HepG2 (cell line): ENCODE measurements at places on chromosomes 3 and 15.
A peak's percentile ranks its signal among the peaks of the same experiment; 100 is the strongest.

DNA sequence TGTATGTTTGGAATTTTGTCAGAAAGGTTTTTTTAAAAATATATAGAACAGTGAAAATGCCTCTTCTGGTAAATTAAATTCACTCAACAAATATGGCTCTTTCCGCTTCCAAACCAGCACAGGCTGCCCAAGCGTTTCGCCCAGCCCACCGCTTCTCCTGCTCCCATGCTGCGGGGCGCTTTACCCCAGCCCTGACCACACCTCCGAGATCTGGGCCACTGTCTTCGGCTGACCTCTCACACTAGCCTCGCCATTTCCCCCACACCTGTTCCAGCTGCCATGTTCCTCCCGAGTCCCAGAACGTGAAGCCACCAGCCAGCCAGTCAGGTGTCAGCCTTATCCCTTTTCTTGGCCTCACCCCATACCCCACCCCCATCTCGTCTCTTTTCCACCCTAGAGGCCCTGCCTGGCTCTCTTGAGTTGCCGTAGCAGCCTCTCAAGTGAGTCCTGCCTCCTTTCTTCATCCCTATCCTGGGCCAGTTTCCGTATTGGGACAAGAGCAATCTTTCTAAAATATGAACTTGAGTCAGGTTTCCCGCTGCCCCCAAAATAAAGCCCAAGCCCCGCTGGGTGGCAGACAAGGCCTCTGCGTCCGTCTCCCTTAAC lies 46.5 kb downstream of the SLC12A8 start:
- no peaks in the 10 kb centered on the region for H3K36me3 ChIP-seq
- H3K27me3 ChIP-seq: peaks cover 13% of the 10 kb centered on the region; the same call in 2 of the 3 replicates
- H3K4me1 ChIP-seq: no peaks in the 10 kb centered on the region
- DNase-seq: no peak

GRCh38 chr3:197289726-197290125 lies 8.7 kb downstream of the DLG1 start:
- peaks cover 41% of the 10 kb centered on the region for H3K4me1 ChIP-seq
- peaks cover 10% of the 10 kb centered on the region; the same call in 1 of the 2 replicates for H3K36me3 ChIP-seq
- DNase-seq: no peak
- no peaks in the 10 kb centered on the region for H3K27me3 ChIP-seq
- no peak overlapping the region for H3K4me3 ChIP-seq

GRCh38 chr15:38414357-38414756 lies 39.6 kb upstream of the FAM98B start:
- H3K27ac ChIP-seq: no peak overlapping the region
- no peaks in the 10 kb centered on the region for H3K4me1 ChIP-seq
- no peak overlapping the region for H3K4me3 ChIP-seq
- peak; percentile 30 for DNase-seq
- no peaks in the 10 kb centered on the region for H3K27me3 ChIP-seq

DNA sequence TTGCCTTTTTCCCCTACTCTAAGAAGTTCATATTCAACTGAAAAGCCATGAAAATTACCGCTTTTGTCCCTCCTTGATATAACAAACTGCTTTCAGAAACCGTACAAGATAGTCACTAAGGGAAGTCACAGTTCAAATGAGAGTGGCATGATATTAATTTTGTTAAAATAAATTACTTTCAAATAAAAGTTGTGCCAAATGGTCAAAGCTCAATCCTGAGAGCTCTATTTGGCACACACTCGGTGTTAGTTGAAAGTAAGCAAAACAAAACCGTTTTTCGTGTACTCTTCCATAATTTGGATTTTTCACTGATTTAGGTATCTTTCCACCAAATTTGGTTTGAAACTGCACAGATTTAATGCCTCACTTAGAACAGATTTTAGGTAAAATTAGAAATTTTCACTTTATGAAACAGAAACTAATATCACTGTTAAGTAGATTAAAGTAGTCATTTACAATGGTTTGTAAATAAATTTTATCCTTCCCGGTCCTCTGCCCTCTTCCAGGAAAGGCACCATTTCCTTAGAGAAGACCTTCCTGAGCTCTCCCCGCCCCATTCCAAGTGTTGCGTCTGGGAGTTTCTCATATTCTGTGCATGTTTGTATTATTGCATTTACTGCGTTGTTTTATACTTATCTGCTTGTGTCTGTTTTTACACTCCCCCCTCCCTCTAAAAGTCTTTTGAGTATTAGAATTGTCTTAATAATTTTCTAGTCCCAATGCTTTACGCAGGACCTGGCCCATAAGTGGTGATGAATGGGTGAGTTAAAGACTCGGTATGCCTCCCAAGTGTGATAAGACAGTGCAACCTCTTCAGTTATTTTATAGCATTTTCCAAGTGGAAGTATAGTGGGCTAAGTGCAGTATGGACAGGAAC lies 853 bp downstream of the TCAIM start:
- DNase-seq: no peak
- peak overlapping the region; percentile 81 for H3K4me3 ChIP-seq
- H3K27me3 ChIP-seq: no peaks in the 10 kb centered on the region
- H3K4me1 ChIP-seq: peaks cover 49% of the 10 kb centered on the region

- no peaks in the 10 kb centered on the region for H3K27me3 ChIP-seq
- H3K27ac ChIP-seq: no peak overlapping the region
- H3K4me1 ChIP-seq: no peaks in the 10 kb centered on the region
These were observed 21.9 kb upstream of the ZBTB47 start for GRCh38 chr3:42631620-42632019.

DNA sequence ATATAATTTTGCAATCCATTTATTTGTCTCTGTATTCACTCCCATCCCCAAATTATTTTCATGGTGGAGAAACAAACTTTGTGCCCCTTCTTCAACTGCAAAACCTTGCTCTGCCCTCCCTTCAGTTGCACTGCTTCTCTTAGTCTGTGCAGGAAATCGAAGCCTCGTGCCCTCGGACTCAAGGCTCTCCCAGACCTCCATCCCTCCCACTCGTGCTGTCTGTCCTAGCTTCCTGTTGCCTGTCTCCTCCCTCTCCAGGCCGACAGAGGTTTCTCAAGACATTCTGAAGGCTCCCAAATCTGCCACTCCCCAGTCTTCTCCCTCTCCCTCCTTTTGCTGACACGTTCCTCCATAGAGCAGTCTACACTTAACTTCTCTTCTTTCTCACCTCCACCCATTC lies 177.6 kb downstream of the PDZRN3 start:
- no peak overlapping the region for H3K27ac ChIP-seq
- no peaks in the 10 kb centered on the region for H3K4me1 ChIP-seq
- H3K36me3 ChIP-seq: no peaks in the 10 kb centered on the region
- DNase-seq: no peak

DNA sequence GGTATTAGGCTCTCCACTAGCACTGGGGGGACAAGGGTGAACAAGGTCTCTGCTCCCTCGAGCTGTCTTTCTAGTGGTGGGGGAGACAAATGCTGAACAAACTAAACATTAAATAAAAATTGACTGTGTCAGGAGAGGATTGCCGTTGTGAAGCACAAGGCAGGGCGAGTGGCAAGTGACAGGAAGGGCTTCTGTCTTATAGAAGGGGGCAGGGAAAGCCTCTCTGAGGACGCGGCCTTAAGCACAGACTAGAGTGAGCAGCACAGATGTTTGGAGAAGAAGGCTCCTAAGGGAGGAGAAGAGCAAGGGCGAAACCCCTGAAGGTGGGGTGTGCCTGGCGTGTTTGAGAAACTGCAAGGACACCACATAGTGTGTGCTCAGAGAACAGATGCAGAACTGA lies 50.9 kb upstream of the ATP2B2 start:
- peaks cover 26% of the 10 kb centered on the region; the same call in 2 of the 3 replicates for H3K27me3 ChIP-seq
- H3K36me3 ChIP-seq: no peaks in the 10 kb centered on the region
- H3K4me1 ChIP-seq: no peaks in the 10 kb centered on the region
- DNase-seq: no peak
- no peak overlapping the region for H3K27ac ChIP-seq
- H3K4me3 ChIP-seq: no peak overlapping the region

- no peaks in the 10 kb centered on the region for H3K27me3 ChIP-seq
- no peaks in the 10 kb centered on the region for H3K36me3 ChIP-seq
- H3K4me1 ChIP-seq: no peaks in the 10 kb centered on the region
These were observed 232.6 kb upstream of the LRTM1 start for GRCh38 chr3:55160241-55160983.

GRCh38 chr3:124303305-124303910 lies 311.5 kb upstream of the ROPN1 start:
- no peaks in the 10 kb centered on the region for H3K36me3 ChIP-seq
- peaks cover 6% of the 10 kb centered on the region; the same call in 1 of the 3 replicates for H3K27me3 ChIP-seq
- no peak for DNase-seq
- H3K27ac ChIP-seq: no peak overlapping the region
- H3K4me1 ChIP-seq: no peaks in the 10 kb centered on the region
- no peak overlapping the region for H3K4me3 ChIP-seq

DNA sequence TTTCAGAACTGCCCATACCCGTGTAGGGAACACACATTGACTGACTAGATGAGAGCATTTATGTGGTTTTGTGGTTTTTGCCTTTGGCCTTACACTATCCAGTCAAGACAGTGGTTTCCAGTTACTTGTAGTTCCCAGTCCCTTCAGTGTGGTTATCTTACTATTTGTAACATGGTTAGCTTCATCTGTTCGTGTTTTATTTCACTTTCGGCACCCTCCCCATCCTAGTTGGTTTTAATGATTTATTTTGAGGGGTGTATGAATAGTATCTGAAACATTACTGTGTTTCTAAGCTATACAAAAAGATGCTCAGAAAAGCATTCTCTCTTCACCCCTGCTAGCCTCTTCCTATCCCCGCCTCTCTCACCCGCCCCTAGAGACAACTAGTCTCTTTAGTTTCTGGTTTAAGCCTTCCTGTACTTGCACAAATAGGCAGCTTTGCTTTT lies 14.1 kb downstream of the LYSMD4 start:
- DNase-seq: no peak
- no peak overlapping the region for H3K4me3 ChIP-seq
- H3K36me3 ChIP-seq: 0 out of 2 replicates have a peak, but pooled peaks cover 1% of the 10 kb centered on the region
- no peaks in the 10 kb centered on the region for H3K27me3 ChIP-seq
- H3K27ac ChIP-seq: no peak overlapping the region

GRCh38 chr15:67024314-67024997 lies 40.9 kb upstream of the SMAD3 start:
- peak; percentile 77 for DNase-seq
- peak overlapping the region; percentile 22 for H3K27ac ChIP-seq
- H3K4me3 ChIP-seq: no peak overlapping the region
- H3K27me3 ChIP-seq: no peaks in the 10 kb centered on the region
- peaks cover 16% of the 10 kb centered on the region for H3K36me3 ChIP-seq

- peak; percentile 78 for DNase-seq
- H3K27me3 ChIP-seq: no peaks in the 10 kb centered on the region
- 0 out of 3 replicates have a peak, but pooled peaks cover 3% of the 10 kb centered on the region for H3K36me3 ChIP-seq
- H3K4me3 ChIP-seq: peak overlapping the region; percentile 79
These were observed 783 bp upstream of the ISG20 start for GRCh38 chr15:88637841-88638625.

- no peaks in the 10 kb centered on the region for H3K36me3 ChIP-seq
- no peak overlapping the region for H3K27ac ChIP-seq
- H3K27me3 ChIP-seq: no peaks in the 10 kb centered on the region
These were observed 144.1 kb downstream of the FEZF2 start for GRCh38 chr3:62229211-62229610.

- no peak overlapping the region for H3K27ac ChIP-seq
- H3K4me1 ChIP-seq: no peaks in the 10 kb centered on the region
- no peaks in the 10 kb centered on the region for H3K27me3 ChIP-seq
These were observed 252.3 kb upstream of the CHRM5 start for GRCh38 chr15:33716025-33716424.

- no peak overlapping the region for H3K4me3 ChIP-seq
- no peak for DNase-seq
- H3K4me1 ChIP-seq: peaks cover 6% of the 10 kb centered on the region
- no peaks in the 10 kb centered on the region for H3K36me3 ChIP-seq
- no peaks in the 10 kb centered on the region for H3K27me3 ChIP-seq
These were observed 144.6 kb downstream of the EPHA3 start for GRCh38 chr3:89252016-89252415.

DNA sequence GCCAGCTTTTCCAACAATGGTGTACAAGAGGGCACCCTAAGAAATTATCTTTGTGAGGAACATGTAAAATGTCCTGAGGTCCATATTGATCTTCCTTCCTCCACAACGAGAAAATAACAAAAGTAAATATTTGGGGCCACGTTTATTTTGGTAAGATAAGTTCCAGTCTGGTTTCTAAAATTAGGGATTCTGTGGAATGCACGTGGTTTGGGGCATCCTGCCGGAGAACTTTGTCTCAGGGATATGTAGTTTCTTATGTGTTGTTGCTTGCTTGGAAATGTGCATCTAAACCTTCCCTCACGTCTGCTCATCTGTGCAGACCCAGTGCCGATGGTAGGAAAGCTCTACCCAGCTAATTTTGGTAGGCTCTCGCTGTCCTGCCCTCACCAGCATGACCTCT lies 62.8 kb downstream of the CTDSPL start:
- H3K4me3 ChIP-seq: no peak overlapping the region
- H3K27ac ChIP-seq: no peak overlapping the region
- no peaks in the 10 kb centered on the region for H3K27me3 ChIP-seq
- H3K36me3 ChIP-seq: peaks cover 21% of the 10 kb centered on the region
- H3K4me1 ChIP-seq: peaks cover 69% of the 10 kb centered on the region

DNA sequence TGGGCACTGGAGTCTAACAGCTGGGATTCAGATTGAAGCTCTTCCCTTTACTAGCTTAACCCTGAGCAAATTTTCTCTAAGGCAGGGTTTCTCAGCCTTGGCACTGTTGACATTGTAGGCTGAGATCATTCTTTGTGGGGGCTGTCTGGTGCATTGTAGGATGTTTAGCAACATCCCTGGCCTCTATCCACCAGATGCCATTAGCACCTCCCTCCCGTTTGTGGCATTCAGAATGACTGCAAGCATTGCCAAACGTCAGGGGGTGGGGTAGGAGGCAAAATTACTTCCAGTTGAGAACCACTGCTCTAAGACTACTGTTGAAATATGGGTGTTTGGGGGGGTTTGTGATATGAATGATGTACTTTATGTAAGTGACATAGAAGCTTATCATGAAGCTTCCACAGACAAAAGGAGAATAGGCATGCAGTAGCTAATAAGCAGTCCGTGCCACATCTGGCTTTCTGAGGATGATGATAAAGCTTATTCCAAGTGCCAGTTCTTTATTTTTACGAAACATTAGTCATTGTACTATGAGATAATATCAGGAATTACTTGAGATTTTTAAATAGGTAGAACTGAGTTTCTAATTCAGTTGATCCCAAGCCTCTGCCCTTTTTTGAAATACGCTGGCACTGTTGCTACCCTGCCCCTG lies 39.3 kb downstream of the NKIRAS1 start:
- no peaks in the 10 kb centered on the region for H3K27me3 ChIP-seq
- peak; percentile 25 for DNase-seq
- no peaks in the 10 kb centered on the region; the same call in 1 of the 2 replicates for H3K4me1 ChIP-seq
- H3K36me3 ChIP-seq: no peaks in the 10 kb centered on the region; the same call in 1 of the 2 replicates
- no peak overlapping the region for H3K27ac ChIP-seq
- no peak overlapping the region for H3K4me3 ChIP-seq

GRCh38 chr3:111748132-111748531 lies 110.9 kb upstream of the PHLDB2 start:
- no peaks in the 10 kb centered on the region for H3K36me3 ChIP-seq
- DNase-seq: no peak
- H3K4me3 ChIP-seq: no peak overlapping the region

DNA sequence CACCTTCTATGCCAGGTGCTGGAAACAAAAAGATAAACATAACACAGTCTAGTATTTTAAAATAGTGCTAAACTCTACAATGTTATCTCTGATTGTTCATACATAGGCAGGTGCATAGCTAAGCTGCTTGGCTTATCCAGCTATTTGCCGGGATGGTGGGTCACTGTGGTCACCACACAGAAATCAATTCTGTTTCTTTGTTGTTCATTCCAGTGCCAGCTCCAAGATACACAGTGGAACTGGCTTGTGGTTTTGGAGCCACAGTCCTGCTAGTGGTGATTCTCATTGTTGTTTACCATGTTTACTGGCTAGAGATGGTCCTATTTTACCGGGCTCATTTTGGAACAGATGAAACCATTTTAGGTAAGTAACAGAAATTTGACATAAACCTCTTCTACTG lies 130.2 kb downstream of the IL1RAP start:
- H3K36me3 ChIP-seq: peaks cover 10% of the 10 kb centered on the region; the same call in 1 of the 3 replicates
- no peaks in the 10 kb centered on the region for H3K27me3 ChIP-seq
- peaks cover 7% of the 10 kb centered on the region; the same call in 1 of the 2 replicates for H3K4me1 ChIP-seq
- H3K27ac ChIP-seq: no peak overlapping the region
- no peak overlapping the region for H3K4me3 ChIP-seq
